ENCODE measurements at places on chromosomes 13 and 19. TPM values are rescaled to one million over a fixed set of nuclear protein-coding genes. Genes with fewer than 3 reads are reported as not detected.

GRCh38 chr19:40424637-40425449 lies 949 bp downstream of the SERTAD1 start:
- peak overlapping the region; percentile 95 for H3K4me3 ChIP-seq
- peaks cover 19% of the 10 kb centered on the region for H3K4me1 ChIP-seq
- no peaks in the 10 kb centered on the region for H3K27me3 ChIP-seq
- peak overlapping the region; percentile 95 for H3K27ac ChIP-seq

DNA sequence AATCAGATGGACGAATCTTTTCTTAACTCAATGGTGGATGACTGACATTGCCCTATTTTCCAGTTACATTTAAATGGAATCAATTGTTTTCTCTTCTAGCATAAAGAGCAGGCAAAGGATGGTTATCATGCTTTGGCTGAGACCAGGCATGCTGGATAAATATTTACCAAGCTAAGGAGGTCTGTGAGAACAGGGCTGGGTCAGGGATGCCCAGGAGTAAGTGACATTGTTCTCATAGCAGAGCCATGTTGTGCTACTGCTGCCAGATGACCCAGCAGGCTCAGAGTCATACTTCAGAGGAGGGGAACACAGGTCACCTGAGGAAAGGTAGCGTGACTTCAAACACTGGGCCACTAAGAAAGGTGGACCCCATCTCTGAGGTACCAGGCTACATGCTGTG lies 116.0 kb upstream of the RNF113B start:
- H3K27ac ChIP-seq = no peak overlapping the region
- no peaks in the 10 kb centered on the region for H3K27me3 ChIP-seq
- no peak overlapping the region for H3K4me3 ChIP-seq

Gene FGF21
- not detected for total RNA-seq

Gene PTPRS
- total RNA-seq = 16.1 TPM

DNA sequence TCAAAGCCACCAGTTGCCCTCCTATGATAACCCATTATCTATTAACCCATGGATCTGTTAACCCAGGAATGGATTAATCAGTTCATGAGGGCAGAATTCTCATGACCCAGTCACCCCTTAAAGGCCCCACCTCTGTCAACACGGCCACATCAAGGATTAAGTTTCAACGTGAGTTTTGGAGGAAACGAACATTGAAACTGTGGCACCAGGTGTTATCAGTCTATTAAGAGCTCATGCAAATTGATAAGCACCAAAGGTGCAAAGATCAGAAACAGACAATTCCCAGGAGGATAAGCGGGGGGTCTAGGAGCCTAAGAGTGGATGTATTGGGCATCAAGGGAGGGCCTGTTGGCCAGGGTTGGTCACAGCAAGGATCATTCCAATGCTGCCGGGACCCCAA lies 19.9 kb upstream of the ELAVL1 start:
- no peak overlapping the region for H3K4me3 ChIP-seq
- H3K4me1 ChIP-seq = no peaks in the 10 kb centered on the region
- no peak overlapping the region for H3K27ac ChIP-seq
- H3K27me3 ChIP-seq = no peaks in the 10 kb centered on the region
- H3K36me3 ChIP-seq = no peaks in the 10 kb centered on the region
